Amygdala (tissue), 56 donors: ENCODE measurements at places on chromosomes 1 and 21.
A peak's percentile ranks its signal among the peaks of the same experiment; 100 is the strongest.

GRCh38 chr1:77467021-77467595, 185.3 kb downstream of the AK5 start:
- no peak for DNase-seq

DNA sequence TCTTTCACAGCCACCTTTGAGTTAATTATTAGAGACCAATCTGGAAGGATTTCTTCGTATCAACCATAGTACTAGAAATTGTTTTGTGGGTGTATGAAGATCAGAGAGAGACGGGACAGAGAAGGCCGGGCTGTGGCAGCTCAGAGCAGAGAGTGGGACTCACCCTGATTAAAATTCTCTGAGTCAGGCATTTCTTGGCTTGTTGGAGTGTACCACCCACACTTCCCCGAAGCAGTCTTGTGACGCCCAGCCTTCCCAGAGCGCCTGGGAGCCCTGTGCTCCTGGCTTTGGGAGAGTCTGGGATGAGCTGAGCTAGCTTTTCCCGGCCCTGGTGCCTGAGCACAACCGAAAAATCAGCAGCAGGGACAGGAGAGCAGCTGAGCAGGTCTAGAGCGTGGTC, 19.4 kb downstream of the PLEKHM2 start:
- peak; percentile 62 for DNase-seq

DNA sequence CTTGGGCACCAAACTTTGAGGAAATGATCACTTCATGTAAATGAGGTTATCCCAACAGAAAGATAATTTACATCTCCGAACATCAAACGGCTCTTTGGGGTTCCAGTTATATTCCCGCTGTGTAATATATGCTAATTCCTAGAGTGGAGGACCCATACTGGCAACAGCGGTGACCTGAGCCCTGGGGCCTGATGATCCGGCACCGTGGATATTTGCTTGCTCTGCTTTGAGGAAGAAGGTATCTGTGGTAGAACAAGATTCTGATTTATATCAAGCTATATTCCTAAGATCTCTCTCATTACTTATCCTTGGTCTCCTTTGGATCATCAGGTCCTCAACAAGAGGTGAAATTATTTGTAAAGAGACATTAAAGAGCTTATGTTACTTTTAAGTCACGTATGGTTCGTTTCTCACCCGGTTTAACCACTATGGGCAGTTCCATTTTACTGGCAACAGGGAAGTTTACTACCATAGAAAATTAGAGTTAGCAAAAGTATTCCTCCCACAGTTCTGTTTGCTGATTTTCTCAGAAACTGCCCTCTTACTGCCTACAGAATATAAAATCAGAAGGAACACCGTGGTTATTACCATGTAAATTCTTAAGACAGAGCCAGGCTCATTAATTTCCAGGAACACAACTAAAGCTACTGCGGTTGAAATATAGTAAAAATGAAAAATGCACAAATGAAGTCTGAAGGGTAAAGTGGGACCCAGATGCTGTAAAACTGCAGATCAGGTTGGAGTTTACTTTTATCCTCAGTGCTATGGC, 56.7 kb downstream of the MRPL39 start:
- DNase-seq = no peak

- DNase-seq = no peak
Measured at GRCh38 chr1:2378441-2378851, 12.9 kb downstream of the MORN1 start.

GRCh38 chr1:159008744-159009188, 941 bp upstream of the IFI16 start:
- DNase-seq = no peak

- no peak for DNase-seq
Measured at GRCh38 chr21:14487490-14488432, 58.4 kb downstream of the SAMSN1 start.

DNA sequence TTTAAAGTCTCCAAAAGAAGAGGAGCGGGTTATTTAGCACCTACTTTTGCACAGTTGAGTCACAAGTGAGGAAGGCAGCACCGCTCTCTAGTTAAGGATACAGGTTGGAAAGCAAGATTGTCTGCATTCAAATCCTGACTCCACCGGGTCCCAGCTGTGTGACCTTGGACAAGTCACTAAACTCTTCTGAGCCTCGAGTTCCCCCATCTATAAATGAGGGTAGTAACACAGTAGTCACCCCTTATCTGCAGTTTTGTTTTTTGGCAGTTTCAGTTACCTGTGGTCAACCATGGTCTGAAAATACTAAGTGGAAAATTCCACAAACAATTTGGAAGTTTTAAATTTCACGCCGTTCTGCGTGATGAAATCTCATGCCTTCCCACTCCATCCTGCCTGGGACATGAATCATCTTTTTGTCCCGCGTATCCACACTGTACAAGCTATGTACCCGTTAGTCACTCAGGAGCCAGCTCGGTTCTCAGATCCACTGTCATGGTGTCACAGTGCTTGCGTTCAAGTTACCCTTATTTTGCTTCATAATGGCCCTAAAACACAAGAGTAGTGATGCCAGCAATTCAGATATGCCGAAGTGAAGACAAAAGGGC, 49.4 kb downstream of the CAPZB start:
- no peak for DNase-seq

- DNase-seq = no peak
Measured at GRCh38 chr1:37354876-37355650, 119.3 kb upstream of the ZC3H12A start.

GRCh38 chr1:83641206-83641658, 357.7 kb downstream of the TTLL7 start:
- no peak for DNase-seq
